ENCODE measurements at places on chromosomes 13 and 19. TPM values are rescaled to one million over a fixed set of nuclear protein-coding genes. Genes with fewer than 3 reads are reported as not detected.

Gene ILF3
- 301 TPM for total RNA-seq

Gene SLC10A2
- total RNA-seq: not detected

Gene BICRA
- total RNA-seq: 20.2 TPM

Gene FPR1
- not detected for total RNA-seq

Gene RNF6
- 40.7 TPM for total RNA-seq

Gene ZNF443
- total RNA-seq: 4.9 TPM

Gene ZNF266
- 31.3 TPM for total RNA-seq

Gene WASF3
- total RNA-seq: not detected

Gene CCDC8
- total RNA-seq: not detected

Gene CHAMP1
- total RNA-seq: 30.6 TPM

Gene CGB5
- not detected for total RNA-seq

Gene LRRC25
- total RNA-seq: not detected

Gene IGFL3
- total RNA-seq: not detected

Gene MEIS3
- 0.18 TPM for total RNA-seq

Gene NLRP7
- total RNA-seq: not detected

Gene PSG2
- total RNA-seq: not detected

Gene ZNF600
- total RNA-seq: 17.5 TPM

Gene ZNF730
- total RNA-seq: 0.15 TPM

Gene ABHD13
- 10.8 TPM for total RNA-seq

Gene ZFP30
- 14.2 TPM for total RNA-seq

Gene CEACAM5
- total RNA-seq: not detected

Gene PROZ
- total RNA-seq: not detected

Gene ARHGAP33
- 60.9 TPM for total RNA-seq

Gene TBXA2R
- total RNA-seq: 0.20 TPM

Gene ZNF571
- total RNA-seq: 1.5 TPM

Gene MIR17HG
- 6.7 TPM for total RNA-seq

Gene CABP5
- total RNA-seq: not detected

Gene PLIN4
- total RNA-seq: not detected

Gene LGALS14
- total RNA-seq: not detected

Gene ZNF208
- 1.9 TPM for total RNA-seq

Gene GDF15
- not detected for total RNA-seq

Gene LINGO3
- 0.63 TPM for total RNA-seq

Gene HAUS5
- 46.5 TPM for total RNA-seq

Gene OSCAR
- total RNA-seq: not detected
